ENCODE measurements at places on chromosomes 5 and 9.

DNA sequence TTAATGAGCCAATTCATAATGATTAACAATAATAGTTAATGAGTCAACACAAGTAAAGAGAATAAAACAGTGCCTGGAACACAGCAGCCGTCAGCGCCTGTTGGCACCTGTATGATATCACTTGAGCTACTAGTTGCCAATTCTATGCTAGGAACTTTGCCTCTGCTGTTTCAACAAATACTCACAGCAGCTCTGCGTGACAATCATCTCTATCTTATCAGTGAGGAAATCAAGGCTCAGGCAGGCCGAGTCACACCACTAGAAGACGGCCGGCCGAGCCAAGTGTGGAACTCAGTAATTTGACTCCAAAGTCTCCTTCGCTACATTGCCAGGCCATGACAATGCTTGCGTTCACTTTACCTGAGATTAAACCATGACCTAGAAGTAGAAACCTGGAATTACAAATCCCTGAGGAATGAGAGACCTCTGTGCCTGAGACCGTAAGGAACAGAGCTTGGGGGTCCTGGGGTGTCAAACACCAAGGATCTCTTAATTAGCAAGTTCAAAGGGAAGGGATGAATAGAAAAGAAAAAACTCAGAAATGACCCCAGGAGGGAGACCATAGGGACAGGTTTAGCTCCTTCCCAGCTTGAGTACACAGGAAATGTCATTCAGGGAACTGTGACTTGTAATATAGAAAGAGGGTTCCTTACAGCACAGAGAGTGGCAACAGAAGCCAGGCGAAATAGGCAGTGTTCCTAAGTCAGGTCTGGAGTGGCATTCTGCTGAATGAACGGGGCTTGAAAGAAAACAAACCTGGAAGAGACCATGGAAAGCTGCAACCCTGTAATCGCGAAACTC lies 109.1 kb downstream of the SUSD1 start:
- DNase-seq, result no peak

GRCh38 chr9:21689854-21690253 lies 112.6 kb upstream of the MTAP start:
- peak; percentile 36 for DNase-seq

DNA sequence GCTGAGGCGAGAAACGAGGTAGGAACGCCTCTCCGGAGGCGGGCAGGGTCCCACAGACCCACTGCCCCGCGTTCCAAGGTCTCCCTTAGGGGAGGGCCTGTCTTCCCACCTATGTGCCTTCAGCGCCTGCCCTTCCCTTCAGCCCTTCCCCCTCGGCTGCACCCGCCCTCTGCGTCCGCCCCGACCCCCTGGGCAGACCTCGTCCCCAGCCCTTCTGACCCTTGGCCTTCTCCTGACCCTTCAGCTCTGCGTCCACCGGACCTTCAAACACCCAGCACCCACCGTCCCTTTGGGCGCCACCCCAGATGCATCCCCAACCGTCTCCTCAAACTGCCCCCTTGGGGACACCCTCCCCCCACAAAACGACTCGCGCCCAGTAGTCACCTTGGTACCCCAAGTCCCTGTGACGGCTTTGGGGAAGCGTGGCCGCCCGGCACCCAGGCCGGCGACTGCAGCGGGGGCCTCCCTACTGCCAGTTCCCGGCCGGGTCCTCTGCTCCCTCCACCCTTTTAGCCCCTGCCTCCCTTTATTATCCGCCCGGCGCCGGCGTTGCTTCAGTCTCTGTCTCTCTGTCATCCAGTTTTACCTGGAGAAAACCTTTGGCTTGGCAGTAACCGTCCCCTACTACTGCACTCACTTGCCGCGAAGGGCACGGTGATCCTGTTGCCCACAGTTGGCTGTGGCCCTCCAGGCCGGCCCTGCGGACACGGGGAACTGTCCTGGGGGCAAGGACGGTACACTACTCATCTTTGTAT lies 421 bp downstream of the RUSC2 start:
- no peak for DNase-seq

- DNase-seq, result no peak
Observed at GRCh38 chr5:5062525-5063302, 77.4 kb upstream of the ADAMTS16 start.

DNA sequence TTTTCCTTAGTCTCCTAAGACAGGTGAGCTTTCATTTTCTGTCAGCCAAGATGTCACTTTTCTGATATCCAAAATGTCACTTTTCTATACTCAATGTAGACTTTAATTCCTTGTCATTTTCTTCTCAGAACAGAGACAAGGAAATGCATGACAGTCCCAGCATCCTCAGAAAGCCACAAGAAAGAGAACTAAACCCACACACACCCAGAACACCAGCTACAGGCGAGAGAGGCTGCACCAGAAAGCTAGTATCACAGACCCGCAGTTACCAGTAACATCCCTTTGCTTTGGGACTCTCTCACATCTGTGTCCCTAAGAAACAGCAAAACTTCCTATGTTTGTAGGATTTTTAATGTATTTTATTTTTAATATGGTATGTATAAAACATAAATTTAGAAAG lies 17.1 kb downstream of the TRMO start:
- no peak for DNase-seq

- no peak for DNase-seq
Observed at GRCh38 chr5:168661593-168662485, 82.7 kb upstream of the PANK3 start.

DNA sequence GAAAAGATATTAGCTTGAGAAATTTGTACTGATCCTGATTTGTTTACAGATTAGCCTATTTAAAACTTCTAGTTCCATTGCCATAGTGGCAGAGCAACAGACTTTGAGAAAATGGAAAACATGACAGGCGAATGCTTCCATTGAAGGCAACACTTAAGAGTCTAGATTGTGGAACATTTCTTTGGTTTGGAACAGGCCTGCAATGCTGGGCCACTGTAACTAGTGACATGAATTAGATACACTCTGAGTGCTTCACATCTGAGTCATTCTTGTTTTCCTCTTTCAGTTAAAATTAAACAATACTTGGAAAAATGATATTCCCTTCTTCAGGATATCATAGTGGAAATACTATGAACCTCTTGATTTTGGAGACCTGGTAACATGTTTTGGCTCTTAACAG lies 453.6 kb upstream of the TUSC1 start:
- DNase-seq, result no peak

- no peak for DNase-seq
Observed at GRCh38 chr9:129068990-129069861, 11.7 kb upstream of the DOLPP1 start.

DNA sequence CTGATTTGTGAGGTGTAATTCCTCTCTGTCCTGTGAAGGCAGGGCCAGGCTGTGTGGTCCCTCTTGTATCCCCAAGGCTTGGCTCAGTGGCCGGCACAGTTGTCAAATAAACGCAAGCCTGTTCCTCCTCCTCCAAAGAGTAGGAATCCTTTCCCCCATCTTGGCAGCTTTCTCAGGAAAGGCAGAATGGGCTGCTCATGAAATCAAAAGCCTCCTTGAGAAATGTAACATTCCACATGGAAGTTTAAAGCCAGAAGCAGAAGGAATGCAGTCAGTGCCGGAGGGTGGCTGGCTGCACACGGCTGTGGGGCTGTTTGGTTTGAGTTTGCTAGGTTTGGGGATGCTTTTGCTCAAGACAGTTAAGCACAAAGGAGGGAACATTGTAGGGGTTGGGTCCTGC lies 34.5 kb upstream of the MED10 start:
- no peak for DNase-seq

DNA sequence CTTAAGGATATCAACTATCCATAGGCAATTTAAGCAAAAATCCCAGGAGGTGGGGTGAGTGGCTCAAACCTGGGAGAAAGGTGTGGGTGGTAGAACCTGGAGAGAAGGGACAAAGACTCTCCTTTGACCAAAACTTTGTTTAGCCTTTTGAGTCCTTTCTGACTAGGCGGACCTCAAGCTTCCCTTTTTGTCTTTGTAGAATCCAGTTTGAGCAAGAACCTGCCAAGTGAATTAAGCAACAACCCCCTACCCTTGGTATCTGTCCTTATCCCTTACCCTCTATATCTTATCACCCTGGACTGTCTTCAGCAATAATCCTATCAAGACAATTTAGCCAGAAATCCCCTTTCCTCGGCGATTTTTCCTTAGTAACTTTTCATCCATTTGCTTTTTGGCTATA lies 53.5 kb upstream of the SLC28A3 start:
- DNase-seq, result no peak

- no peak for DNase-seq
Observed at GRCh38 chr5:160467555-160468362, 46.1 kb downstream of the PTTG1 start.

GRCh38 chr5:107826311-107827000 lies 155.7 kb upstream of the EFNA5 start:
- DNase-seq, result no peak

DNA sequence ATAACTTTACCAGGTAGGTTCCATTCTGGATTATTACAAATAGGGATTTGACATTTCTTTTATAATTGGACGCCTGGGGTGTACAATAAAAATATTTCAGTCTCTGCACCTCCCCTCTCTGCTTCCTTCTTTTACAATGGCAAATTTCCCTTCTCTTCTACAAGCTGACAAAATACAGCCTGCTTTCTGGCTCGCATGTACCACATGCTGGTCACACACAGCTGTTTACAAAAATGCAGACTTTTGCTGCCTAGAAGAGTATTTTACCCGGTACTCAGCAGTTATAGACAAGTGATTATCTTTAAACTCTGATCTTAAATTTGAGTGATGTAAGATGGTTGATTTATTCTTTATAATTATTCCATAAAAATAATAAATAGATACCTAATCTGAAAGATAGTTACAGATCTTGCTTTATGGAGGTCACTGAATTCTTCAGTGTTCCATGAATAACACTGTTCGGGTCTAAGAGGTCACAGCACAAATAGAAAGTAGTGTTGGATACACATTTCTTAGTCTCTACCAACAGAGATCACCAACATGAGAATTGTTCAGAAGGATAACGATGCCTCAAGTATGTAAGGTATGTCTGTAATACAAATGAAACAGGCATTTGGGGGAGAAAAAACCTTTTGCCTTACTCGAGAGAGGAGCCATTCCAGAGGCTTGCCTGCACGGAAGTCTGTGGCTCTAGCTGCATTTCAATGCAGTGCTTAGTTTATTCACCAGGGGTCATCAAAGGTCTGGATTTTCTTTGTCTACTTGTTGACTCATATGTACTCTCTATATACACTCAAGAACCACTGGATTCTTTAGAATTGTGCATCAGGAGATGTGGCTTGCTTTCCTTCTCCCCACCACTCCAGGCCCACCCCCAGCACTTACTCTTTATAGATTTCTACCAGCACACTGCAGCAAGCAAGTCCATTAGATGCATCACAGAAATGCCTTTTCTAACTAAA lies 206.6 kb upstream of the RFX3 start:
- DNase-seq, result peak; percentile 91

DNA sequence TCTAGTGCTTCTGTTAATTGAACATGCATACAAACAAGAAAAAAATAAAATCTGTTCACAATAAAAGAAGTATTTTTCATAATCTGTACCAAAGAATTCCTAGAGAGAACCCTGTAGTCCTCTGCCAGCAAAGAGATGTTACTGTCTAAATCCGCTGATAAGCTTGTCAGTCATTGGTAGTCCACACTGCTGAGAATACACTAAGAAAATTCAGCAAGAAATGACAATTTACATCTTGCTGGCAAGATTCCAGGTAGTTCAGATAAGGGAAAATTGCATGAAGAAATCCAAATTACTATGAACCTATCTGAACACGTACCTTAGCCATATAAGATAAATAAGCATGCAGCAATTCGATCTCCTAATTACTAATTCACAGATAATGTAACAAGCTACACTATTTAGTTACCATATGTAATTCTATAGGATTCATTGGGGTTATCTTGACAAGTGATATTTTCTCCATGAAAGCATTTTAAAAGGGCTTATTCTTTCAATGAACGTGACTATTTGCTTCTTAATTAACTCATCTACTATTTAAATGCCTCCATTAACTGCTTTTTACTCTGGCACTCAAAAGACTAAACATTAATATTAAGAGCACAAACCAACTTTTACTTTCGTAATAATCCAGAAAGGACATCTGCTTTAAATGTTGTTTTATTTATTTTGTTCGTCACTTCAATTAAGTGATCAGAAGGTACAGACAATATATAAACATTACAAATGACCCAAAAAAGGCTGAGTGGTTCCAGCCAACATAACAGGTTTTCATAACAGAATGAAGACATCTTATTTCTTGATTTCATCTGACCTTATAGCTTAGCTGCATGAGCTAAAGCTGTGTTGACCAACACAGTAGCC lies 9.7 kb downstream of the MPDZ start:
- DNase-seq, result no peak

GRCh38 chr9:133101356-133102189 lies 19.5 kb downstream of the RALGDS start:
- DNase-seq, result no peak

GRCh38 chr5:97388794-97389193 lies 205.7 kb upstream of the RIOK2 start:
- DNase-seq, result peak; percentile 69

GRCh38 chr5:141883184-141883891 lies 5.1 kb upstream of the PCDH1 start:
- DNase-seq, result no peak

- peak; percentile 94 for DNase-seq
Observed at GRCh38 chr9:21681641-21682040, 120.8 kb upstream of the MTAP start.

DNA sequence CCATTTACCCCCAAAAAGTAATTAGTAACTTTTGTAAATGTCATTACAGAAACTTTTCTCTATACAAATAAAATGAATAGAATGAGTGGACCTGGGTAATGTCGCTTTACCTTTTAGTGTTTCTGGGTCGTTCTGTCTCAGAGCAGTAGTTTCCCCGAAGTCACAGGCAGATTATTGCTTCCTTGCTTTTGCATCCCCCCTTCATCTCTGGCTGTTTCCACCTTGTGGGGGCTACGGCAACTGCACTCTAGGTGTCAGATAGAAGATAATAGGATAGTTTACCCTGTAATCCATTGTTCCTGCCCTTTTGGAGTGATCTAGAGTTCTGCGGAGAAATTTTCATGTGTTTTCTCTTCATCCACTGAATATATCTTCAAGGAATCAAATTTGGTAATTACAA lies 68.7 kb downstream of the PRR16 start:
- peak; percentile 15 for DNase-seq

DNA sequence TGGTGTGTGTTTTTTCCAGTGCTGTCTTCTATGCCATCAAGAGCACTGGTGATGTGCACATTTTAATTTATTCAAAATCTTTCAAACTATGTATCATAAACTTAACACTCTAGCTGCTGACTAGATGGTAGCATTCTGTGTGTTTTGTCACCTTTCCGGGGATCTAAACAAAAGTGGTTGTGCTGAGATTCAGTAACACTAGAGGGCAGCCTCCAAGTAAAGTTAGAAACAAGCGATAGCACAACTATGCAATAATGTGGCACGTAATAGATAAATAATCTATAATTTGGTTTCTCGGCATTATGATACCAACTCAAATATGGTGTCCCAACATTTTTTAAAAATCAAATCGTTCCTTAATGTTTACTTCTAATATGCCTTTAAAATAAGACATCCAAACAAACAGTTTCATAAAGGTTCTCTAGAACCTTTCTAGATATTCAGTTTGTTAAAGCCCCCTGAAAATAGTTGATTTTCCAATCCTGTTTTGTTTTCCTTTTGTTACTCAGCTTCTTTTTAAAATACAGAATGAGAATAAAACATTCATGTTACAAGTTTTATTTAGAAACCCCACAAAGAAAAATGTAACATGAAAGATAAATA lies 16.9 kb downstream of the SEMA6A start:
- peak; percentile 51 for DNase-seq
